ENCODE measurements at places on chromosomes 16 and 17.
A peak's percentile ranks its signal among the peaks of the same experiment; 100 is the strongest.

- DNase-seq, result no peak
Observed at GRCh38 chr17:3762922-3763776, 37.8 kb downstream of the ITGAE start.

GRCh38 chr17:74380086-74380958, 13.0 kb downstream of the GPR142 start:
- DNase-seq, result no peak

- DNase-seq, result no peak
Observed at GRCh38 chr16:17801068-17801467, 330.3 kb upstream of the XYLT1 start.

- DNase-seq, result no peak
Observed at GRCh38 chr16:85137323-85138072, 25.2 kb upstream of the CIBAR2 start.

DNA sequence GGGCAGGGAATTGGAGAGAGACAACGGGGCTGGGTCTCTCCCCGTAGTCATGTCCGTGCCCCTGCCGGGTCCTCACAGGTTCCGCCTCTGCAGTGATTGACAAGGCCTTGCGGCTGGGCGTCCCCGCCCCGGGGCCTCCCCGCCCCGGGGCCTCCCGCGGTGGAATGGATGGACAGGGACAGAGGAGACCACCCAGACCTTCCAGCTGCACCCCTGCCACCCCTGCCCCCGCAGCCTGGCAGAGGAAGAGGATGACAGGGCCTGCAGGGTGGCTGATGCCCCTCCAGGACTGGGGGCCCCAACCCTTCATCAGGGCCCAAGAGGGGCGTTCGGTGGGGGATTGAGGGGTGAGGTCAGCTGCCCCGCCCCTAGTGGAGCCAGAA, 216.4 kb upstream of the CIBAR2 start:
- DNase-seq, result peak; percentile 68

DNA sequence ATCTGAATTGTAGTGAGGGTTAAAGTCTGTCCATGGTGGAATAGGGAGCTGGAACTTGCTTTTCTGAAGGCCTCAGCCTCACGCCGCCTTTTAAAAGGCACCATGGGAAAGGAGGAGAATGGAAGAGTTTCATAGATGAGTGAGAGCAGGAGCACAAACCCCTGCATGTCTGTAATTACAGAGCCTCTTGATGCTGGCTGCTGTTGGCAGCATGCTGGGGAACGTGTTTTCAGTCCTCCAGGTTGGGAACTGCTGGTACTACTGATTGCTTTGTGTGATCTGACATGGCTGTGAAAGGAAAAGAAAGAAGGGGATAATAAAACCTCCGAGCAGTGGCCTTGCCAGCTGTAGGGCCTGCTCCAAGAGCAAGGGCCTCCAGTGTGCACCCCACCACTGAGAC, 16.8 kb upstream of the DYNLL2 start:
- no peak for DNase-seq

DNA sequence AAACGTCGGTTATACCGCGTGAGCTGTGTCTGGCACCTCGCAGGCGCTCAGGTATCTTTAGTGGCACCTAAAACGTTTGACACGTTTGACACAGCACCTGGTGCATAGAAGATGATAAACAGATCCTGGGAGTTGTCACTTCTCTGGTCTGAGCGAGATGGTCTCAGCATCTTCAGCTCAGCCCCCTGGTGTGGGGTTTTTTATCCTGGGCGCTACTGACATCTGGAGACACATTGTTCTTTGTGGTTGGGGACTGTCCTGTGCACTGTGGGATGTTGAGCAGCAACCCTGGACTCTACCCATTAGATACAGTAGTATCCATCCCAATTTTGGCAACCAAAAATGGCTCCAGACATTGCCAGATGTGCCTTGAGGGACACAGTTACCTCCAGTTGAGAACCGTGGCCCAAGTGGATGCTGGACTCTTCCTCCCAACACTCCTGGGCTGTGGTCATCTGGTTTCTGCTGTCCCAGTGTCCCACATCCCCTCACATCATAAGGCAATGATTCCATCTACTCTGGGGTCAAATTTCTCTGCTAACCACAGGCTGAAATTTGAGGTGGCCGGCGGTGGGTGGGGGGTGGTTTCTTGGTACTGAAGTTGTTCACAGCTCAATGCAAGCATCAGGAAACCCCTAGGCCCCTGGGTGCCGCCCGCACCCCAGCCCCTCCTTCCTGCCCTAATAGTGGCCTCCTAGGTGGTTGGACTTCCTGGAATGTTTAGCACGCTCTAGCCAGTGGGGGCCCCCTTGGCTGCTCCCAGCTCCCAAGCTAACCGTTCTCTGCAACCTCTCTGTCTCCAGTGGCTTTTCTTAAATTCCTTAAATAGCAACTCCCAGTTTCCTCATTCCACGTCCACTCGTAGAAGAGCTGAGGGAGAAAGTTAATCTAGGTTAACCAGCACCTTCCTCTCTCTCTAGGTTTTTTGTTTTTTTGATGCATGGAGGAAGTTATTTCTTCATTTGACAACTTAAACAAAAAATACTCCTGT, 124.8 kb downstream of the ABCC1 start:
- no peak for DNase-seq

DNA sequence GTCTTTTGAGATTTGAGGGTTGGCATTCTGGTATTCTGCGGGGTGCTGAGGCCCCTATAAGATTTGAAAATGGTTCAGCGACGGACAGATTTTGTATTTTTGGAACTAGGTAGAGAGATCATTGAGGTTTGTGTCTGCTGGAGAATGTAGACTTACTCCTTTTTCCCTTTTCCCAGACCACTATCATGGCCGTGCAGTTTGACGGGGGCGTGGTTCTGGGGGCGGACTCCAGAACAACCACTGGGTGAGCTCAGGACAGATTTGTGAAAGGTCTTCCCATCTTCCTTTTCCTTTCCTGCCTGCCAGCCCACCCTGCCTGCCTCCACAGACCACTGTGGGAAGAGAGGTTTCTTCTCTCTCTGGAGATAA, 572 bp downstream of the PSMB6 start:
- no peak for DNase-seq

DNA sequence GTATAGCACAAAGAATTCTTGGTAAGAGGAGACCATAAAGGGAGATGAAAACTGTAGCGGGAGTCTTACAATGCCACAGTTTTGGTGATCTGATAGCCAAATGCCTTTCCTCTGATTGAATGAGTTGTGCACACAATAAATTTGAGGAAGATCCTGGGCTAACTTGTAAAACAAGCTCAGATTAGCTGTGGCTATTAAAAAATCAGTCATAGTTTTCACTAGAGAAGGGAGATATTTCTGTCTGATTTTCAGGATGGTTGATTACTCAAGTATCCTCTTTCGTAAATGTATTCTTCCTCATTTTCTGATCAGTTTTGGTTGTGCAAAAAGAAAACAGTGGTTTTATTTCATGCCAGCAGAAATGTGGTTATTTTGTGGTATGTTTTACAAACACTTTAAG, 9.1 kb upstream of the METTL9 start:
- no peak for DNase-seq
